ENCODE measurements at places on chromosomes 5 and 9.

GRCh38 chr9:37921168-37921510, 17.2 kb upstream of the SLC25A51 start:
- no peak for DNase-seq

DNA sequence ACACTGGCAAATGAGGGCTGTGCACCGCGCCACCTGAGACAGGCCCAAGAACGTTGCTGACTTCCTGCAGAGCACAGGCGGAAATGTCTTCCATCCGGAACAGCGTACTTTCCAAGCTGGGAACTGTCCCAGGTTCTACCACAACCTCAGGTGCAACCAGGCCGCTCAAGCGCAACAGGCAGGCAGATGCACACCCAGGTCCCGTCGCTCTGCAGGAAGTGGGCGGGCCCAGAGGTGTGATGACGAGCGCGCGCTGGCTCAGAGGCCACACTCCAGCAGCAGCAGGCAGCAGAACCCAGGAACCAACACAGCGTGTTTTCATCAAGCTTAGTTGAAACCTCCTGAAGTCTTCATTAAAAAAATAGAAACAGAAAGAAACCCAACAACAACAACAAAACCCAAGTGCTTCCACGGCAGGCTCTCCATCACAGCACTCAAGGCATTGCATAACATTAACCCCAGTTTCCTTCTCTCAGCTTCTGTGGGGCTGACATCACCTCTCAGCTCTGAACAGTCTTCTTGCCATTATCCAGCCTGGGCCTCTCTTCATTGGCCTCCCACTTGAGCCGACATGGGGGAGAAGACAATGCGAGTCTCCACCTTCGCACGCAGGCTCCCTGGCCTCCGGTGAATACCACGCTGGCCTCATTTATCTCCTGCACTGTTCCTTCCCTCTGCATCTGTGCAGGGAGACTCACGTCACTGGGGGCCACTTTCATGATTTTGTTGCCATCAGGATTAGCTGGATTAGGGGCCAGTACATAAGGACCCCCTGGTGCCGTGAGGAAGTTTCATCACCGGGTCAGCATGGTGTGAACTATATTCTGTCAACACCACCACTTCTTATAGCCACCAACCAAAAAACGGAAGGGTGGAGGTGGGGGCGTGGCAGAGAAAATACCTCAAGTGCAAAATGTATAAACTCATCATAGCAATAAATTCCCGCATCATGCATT, 22.1 kb downstream of the PTCH1 start:
- peak; percentile 82 for DNase-seq

- no peak for DNase-seq
These were observed 399.4 kb downstream of the ARRDC3 start for GRCh38 chr5:90983711-90984124.

DNA sequence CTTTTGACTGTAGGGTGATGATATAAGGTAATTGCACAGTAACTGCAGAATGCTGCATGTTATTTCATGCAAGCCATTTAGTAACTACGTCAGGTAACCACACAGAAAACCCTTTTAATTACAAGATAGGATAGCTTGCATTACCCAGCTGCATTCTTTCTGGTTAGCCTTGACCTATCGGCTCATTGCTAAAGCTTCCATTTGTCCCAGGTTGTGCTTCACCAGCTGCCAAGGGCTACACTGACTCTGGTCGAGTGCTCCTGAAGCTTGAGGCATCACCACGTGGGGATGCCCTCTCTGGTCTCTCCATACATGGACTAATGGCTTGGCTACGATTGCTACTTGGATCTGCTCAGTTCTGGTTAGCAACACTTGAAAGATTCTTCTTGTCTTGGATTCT, 81.1 kb upstream of the SLC12A2 start:
- DNase-seq = no peak

GRCh38 chr5:34728236-34728635, 72.1 kb downstream of the RAI14 start:
- DNase-seq = no peak

DNA sequence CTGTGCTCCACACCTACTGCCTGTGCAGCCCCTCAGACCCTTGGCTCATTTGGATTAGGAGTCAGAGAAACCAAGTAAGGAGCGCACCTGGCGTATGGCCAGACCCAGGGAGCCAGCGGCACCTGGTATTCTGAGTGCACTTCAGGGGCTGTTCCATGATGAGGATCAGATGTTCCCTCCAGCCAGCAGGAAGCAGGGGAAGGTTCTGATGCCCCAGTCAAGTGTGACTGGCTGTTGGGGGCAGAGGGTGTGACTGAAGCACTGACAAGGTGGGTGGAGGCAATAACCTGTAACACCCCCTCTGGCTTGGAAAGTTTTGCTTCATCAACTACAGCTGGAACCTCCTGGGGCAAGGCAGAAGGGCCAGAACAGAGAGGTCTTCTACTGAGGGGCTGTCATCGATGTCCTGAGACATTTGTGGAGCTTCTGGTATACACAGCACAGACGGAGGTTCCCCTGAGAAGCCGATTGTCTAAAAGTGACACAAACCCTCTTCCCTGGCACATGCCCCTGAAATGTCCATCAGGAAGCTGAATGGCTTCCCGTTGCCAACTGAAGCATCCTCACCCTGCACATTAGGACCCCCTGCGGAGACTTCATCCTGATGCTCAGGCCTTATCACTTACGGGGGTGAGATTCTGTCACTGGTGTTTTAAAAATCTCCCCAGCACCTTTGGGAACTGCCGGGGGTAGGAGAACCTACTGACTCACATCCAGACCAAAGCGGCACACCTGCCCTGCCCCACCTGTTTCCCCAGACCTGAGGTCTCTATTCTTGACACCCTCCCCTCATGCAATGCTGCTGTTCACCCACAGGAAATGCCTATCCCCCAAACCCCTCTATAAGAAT, 21.1 kb downstream of the TRAF1 start:
- DNase-seq = no peak

- DNase-seq = no peak
These were observed 59.1 kb downstream of the SECISBP2 start for GRCh38 chr9:89377411-89377810.

DNA sequence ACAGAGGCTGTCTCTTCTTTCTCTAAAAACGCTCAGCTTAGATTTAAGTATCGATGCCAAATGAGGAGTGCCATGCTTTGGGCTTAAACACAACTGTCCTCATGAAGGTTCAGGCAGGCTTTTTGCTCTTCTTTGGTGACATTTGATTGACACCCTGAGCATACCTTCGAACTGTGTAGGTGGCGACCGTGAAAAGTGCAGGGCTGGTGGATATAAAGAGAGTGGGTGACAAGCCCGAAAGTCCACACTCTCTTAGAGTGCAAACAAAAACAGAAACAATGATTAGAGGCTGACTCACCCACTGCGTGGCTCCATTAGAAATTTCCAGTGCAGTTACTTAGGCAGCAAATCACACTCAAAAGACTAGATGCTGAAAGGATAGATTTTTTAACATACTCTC, 141.7 kb downstream of the SYK start:
- DNase-seq = no peak

DNA sequence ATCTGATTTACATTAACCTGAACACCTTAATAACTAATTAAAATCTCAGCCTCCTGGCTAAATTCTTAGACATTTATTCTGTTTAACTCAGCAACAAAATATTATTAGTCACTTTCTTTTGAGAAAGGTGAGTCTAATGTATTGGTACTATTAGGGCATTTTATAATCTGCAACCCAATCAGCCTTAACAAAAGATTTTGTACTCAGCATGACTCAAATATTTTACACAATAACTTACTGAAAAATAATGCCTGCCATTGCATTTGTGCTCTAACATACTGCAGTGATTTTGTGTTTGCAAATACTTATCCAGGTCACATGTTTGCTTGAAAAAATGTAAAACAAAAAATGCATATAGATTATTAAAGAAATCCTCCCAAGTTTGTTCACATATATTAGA, 1129.9 kb downstream of the TAF11L14 start:
- DNase-seq = no peak

DNA sequence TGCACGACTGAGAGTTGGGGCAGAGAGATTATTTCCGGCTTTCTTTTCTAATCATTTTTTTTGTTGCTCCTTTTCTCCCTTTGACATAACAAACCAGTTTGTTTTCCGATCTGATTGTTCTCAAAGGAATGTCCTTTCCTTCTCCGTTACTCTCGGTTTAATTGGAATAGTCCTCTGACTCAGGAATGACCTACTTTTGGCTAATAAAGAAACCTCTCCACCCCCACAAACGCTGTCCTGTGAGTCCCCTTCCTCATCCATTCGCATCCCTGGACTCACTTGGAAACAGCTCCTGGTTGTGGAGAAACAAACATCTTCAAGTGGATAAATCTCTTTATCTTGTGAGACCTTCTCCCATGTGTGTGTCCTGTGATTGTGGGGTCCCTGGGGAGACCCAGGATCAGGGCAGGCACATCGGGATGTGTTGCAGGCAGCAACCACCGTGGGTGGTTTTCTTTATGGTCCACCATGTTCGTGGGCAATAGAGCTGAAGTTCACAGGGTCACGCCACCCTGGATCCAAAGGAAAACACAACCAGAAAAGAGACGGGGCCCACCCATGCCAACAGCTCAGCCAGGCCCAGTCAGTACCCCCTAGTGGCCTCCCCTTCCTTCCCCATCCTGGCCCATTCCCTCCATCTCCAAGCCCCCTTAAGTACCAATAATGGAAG, 45.2 kb upstream of the NEK6 start:
- no peak for DNase-seq

DNA sequence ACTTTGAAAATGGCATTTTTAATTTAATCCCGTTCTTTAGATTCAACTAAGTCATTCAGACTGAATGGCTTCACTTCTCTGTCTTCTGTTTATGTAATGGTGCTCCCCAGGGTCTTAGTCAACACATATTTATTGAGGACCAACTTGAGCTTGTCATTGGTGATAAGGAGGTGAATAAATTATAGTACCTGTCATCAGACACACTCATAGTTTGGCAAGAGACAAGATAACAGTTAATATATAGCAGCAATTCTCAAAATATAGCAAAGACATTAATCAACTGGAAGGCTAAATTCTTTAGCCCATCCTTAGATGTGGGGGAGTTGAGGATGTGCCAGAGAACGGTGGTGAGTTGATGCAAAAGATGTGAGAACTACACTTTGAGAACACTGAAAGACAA, 78.4 kb downstream of the MACIR start:
- DNase-seq = no peak

GRCh38 chr5:156182174-156182967, 144.6 kb upstream of the SGCD start:
- no peak for DNase-seq

DNA sequence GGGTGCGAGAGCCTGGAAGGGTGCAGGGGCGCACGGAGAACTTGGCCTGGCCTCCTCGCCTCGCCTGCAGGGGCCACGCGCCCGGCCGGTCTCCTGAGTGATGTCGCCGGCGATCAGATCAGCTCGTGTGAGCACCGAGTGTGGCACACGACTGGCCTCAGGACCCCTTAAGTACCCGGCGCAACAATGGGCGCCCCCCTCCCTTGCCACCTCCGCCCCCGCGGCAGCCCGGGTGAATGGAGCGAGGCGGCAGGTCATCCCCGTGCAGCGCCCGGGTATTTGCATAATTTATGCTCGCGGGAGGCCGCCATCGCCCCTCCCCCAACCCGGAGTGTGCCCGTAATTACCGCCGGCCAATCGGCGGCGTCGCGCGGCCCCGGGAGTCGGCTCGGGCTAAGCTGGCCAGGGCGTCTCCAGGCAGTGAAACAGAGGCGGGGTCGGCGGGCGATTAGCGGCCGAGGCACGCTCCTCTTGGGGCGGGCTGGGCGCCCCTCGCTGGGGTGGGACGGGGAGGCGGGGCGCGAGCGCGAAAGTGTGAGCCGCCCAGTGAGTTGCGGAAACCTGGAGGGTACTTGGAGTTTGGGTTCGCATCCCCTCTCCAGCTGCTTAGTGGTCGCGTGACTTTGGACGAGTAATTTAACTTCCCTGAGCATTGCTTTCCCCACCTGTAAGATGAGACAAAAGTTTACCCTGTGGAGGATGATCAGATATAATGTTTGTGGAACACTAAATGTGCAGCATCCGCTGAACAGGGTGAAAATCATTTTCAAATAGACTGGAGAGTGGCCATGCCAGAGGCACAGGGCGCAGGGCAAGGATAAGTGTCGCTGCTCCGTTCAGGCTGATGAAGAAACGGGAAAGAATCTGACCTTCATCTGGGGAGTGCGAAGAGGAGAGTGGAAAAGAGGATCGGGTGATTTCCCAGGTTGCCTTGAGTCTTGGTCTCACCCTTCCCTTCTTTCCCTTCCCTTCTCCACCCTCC, at the start of gene NEUROG1:
Gene NEUROG1 (minus strand): TSS at position 145 of the 982 bp plus-strand sequence. CDS start 274 bp downstream, outside the sequence.
- no peak for DNase-seq

GRCh38 chr9:19116107-19116790, 11.0 kb downstream of the PLIN2 start:
- no peak for DNase-seq

DNA sequence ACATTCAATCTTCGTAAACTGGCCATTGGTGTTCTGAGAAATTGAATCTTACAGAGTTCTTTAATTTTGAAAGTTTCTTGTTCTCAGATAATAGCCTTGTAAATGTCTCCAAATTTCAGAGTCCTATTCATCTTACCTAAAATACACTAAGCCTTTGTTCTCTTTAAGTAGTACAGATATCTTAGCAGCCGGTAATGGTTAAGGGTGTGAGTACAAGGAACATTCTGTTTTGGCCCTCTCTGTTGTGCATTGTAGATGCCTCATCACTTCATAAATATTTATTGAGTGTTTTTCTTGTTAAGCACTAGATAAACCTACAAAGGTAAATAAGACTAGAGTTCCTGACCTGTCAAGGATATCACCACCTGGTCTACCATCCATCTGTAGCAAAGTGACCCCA, 35.2 kb downstream of the ZCCHC7 start:
- no peak for DNase-seq

DNA sequence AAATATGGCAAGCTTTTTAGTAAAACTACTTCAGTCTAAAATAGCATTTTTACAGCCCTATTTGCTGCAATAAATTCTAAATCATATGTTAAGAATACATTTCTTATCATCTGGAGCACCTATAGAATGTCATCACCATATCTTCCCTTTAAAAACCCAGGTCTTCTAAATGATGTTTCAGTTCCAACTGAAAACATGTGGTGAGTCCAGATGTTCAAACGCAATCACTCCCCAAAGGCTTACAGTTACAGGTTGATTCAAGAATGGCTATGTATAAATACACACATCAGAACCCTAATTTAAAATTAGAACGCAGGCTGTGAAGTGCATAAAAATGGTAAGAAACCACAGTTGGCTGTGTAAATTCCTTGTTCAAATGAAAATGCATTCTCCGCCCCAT, 796.3 kb downstream of the MAT2B start:
- DNase-seq = no peak

DNA sequence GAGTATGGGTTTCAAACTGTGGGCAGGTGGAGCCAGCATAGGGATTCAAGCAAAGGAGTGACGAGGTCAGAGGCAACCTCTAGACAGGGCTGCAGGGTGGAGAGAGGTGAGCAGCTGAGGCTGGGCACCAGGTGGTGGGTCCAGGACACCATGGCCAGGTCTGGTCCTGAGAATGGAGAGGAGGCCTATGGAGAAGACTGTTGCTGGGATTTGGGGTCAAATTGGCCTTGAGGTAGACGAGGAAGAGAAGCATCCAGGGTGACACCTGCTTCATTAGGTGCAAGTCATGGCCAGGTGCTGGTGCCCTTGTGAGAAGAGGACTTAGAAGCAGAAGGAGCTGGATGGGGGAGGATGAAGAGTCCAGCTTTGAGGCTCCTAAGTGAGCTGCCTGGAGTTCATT, 99.6 kb downstream of the NSG2 start:
- DNase-seq = no peak

All from activated naive CD4-positive, alpha-beta T cell treated with Interleukin-2 at 50 U/mL for 16 hours (primary cell).